ENCODE measurements at places on chromosomes 1 and 21.

GRCh38 chr1:18849261-18849711 lies 10.2 kb downstream of the TAS1R2 start:
- no peak for DNase-seq

GRCh38 chr21:23612210-23612609 lies 1995.1 kb downstream of the MRPL39 start:
- no peak for DNase-seq

- DNase-seq: no peak
These were observed 507 bp downstream of the GLIS1 start for GRCh38 chr1:53738205-53739108.

DNA sequence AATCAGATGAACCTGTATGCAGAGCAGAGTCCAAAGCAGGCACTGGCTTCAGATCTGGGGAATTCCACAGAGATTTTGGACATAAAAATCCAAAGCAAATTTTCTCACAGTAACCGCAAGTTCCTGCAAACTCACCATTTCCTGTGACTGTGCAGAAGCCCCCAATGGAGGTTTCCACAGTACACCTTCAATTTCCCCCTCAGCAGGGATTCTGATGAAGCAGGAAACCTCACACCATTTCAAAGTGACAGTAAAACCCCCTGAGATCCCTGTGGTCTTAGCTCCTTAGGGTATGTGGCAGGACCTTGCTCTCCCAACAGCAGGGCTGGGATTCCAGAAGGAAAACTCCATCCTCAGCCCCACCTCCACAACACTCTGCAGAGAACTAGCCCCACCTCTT lies 6.0 kb upstream of the TGFBR3 start:
- DNase-seq: no peak

- no peak for DNase-seq
These were observed 5.7 kb upstream of the RIPK4 start for GRCh38 chr21:41772351-41773080.

DNA sequence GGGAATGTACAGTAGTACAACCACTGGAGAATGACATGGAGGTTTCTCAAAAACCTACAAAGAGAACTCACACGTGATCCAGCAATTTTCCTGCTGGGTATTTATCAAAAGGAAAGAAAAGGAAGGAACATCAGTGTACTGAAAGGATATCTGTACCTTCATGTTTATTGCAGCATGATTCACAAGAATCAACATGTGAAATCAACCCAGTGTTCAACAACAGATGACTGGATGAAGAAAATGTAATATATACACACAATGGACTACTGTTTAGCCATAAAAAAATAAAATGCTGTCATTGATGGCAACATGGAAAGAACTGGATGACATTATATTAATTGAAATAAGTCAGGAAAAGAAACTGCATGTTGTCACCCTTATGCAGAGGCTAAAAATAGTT lies 19.0 kb upstream of the CYP4A11 start:
- DNase-seq: no peak

DNA sequence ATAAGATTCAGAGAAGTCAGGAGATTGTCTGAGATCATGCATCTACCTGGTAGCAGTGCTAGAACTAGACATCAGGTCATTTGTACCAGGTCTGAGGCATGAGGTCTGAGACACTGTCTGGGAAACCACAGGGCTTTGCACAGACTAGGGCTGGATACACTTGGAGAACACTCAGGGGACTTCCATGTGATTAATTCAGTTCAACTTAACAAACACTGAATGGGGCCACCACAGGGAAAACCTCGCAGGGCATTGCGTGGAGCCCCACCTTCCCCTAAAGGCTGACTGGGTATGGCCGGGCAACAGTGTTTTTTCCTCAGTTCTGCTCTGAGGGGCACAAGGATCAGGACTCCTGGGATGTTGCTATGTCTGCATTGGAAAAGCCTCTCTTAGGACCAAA lies 86.5 kb upstream of the WARS2 start:
- DNase-seq: no peak

GRCh38 chr1:183239793-183240525 lies 53.9 kb downstream of the LAMC2 start:
- no peak for DNase-seq
